ENCODE measurements at places on chromosomes 6 and 20.

DNA sequence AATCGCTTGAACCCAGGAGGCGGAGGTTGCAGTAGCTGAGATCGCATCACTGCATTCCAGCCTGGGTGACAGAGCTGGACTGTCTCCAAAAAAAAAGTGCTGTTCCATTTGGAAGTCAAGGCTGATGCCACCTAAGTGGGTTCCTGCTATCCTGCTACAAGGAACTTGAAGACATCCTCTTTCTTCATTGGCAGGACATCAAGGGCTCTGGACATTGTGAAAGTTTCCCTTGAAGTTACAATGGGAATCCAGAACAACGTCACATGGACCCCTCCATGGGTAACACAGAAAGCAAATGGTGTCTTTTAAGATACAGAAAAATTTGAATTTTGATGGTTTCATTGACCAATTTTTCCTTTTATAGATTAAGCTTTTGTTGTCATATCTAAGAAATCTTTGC lies 15.5 kb upstream of the ITCH start:
- no peak for DNase-seq

GRCh38 chr6:9634776-9635175 lies 780.1 kb downstream of the TFAP2A start:
- DNase-seq, result no peak

DNA sequence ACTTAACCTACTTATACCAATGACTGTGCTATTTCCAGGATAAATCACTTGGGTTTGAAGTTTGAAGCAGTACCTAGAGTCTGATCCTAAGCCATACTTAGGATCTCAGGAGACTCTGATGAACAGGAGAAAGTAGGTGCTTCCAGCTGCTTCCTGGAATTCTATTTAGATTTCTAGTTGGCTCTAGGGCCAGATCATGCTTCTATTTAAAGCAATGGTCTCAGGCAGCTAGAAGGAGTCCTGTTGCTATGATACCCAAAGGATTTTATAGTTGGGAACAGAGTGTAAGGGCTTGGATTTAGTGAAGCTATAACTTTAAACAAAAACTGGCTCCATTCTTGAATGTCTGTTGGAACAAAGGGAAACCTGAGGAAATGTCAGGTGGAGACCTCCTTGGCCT lies 52.4 kb upstream of the TINAG start:
- no peak for DNase-seq

GRCh38 chr6:134379599-134379998 lies 61.7 kb upstream of the SGK1 start:
- no peak for DNase-seq

GRCh38 chr6:46638650-46639049 lies 14.0 kb downstream of the CYP39A1 start:
- DNase-seq, result no peak

- no peak for DNase-seq
Measured at GRCh38 chr6:45812922-45813321, 202.7 kb downstream of the CLIC5 start.

DNA sequence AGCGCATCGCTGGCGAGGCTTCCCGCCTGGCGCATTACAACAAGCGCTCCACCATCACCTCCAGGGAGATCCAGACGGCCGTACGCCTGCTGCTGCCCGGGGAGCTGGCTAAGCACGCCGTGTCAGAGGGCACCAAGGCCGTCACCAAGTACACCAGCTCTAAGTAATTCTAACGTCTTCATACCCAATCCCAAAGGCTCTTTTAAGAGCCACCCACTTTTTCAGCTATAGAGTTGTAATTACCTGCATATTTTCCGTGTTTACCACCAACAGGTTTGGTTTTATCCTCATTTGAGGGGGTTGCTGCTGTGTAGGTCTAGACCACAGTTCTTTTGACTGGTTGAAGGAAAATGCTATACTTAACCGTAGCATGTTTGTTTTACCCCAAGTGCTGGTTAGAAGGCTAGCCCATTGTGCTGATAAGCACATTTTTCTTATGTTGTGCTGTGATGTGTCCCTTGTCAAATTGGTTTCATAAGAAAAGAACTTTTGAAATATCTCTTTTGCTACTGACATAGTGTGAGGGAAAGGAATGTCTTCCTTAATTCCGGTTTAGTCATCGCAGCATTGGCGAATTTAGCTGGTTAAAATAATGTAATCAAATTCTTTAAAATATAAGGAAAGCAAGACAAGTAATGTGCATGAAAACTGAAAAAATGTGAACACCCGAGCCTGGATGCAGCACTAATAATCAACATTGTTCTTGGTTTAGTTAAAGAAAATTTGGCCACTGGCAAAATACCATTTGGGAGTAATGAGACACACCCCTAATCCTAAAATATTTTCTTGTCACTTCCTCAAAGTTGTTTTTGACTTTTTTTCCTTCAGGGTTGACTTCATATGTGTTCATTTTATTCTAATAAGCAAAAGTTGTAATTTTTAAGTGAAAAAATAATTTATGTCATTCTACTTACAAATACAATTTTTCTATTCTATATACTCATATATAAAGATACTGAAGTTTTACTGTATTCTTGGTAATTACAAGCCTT lies 112.8 kb downstream of the HFE start:
- DNase-seq, result no peak

- no peak for DNase-seq
Measured at GRCh38 chr6:139515511-139515910, 141.1 kb upstream of the CITED2 start.

- DNase-seq, result no peak
Measured at GRCh38 chr20:37430044-37430443, 84.1 kb downstream of the SRC start.

GRCh38 chr6:81900616-81901015 lies 148.1 kb upstream of the TENT5A start:
- no peak for DNase-seq

DNA sequence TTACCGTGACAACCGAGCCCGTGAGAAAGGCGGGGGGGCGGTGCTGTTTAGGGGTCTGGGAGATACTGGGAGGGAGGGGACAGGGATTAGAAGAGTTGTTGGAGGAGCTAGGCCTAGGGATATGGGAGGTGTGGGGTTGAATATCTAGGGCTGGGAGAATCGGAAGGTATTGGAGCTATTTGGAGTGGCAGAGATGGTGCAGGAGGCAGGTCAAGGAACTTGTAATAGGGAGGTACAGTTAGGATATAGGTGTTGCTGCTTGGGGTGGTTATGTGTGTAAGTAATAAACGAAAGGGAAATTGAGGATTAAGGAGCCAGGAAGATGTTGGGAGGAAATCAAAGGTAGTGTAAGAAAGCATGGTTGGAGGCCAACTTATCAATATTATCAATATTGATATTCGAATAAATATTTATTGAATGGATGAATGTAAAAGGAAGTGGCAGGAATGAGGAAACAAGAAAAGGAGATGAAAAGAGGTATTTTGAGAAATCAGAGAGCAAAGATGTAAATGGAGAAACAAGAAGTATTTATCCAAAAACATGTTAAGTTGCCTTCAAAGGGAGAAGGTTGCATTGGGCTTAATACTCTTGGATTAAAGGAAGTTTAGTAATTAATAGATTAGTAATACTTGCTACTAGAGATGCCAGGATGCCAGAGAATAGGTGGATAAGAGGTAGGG lies 602 bp downstream of the PPP1R11 start:
- no peak for DNase-seq

- no peak for DNase-seq
Measured at GRCh38 chr6:28657381-28657768, 131.7 kb downstream of the GPX5 start.

DNA sequence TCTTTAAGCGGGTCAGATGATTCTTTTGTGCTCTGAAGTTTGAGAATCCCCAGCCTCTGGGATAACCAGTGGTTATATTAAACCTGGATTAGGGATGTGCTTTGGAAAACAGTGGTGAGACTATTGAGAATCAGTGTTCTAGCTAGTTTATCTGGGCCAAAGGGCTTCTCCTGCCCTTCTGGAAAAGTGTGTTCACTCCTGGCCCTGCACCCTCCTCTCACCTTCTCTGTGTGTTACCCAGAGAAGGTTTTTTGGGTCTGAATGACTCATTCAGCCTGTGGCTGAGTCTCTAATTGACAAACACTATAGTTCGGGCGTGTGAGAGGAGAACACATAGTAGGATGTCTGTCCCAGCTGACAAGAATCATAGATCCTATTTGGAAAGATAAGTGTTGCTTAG lies 66.7 kb downstream of the LRRC1 start:
- DNase-seq, result no peak

DNA sequence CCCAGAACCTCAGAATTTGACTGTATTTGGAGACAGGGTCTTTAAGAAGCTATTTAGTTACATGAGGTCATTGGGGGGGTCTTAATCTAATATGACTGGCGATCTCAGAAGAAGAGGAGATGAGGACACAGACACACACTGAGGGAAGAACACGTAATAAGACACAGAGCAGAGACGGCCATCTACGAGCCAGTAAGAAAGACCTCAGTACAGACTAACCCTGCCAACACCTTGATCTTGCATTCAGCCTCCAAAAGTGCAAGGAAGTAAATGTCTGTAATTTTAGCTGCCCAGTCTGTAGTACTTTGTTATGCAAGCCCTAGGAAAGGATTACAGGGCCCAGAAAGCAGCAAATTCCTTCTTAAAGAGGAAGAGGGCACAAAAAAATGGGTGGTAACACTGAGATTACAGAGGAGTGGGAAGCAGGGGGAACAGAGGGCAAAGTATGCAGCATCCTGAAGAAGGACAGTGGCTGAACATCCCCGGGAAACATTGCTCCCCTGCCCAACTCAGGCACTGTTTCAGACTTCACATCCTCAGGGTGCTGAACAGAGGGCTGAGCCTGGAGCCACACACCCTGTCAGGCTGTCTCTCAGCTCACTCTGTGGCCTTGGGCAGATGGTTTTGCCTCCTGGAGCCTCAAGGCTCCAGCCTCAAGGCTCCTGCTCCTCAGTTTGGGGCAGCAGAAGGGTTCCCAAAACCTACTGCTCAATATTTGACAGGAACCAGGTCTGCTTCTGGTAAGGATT lies 27.9 kb upstream of the SIRPG start:
- no peak for DNase-seq

DNA sequence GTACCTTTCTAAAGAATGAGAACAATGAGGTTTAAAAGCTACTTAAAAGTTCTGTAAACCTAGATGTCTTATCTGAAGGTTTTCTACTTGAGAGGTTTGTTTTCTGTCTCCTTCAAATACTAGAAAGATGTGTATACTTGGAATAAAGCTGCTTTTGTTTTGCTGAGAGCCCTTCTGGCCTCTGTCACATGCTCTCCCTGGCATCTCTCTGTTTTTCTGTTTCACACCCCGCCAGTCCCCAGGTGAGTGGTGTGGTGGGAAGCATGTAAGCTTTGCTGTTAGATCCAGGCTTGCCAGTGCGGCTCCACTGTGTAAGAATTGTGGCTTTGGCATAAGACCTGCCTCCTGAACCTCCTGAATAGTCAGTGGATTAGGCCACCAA lies 56.8 kb downstream of the SNX9 start:
- no peak for DNase-seq

GRCh38 chr6:89073840-89074239 lies 6.7 kb upstream of the PNRC1 start:
- no peak for DNase-seq

DNA sequence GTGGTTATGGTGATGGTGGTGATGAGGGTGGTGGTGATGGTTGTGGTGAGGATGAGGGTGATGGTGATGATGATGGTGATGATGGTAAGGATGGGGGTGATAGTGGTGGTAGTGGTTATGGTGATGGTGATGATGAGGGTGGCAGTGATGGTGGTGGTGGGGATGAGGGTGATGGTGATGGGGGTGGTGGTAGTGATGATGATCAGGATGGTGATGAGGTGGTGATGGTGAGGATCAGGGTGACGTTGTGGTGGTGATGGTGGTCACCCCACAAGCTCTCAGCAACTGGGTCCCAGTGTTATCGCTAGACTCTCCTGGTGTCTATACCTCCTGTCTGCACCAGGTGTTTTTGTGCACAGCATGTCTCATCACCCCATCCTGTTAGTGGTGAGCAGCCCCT lies 85.0 kb downstream of the TMEM242 start:
- DNase-seq, result no peak

- DNase-seq, result no peak
Measured at GRCh38 chr6:15937602-15938001, 191.3 kb upstream of the MYLIP start.
